WERI-Rb-1 (cell line): ENCODE measurements at places on chromosomes 12 and 14.

DNA sequence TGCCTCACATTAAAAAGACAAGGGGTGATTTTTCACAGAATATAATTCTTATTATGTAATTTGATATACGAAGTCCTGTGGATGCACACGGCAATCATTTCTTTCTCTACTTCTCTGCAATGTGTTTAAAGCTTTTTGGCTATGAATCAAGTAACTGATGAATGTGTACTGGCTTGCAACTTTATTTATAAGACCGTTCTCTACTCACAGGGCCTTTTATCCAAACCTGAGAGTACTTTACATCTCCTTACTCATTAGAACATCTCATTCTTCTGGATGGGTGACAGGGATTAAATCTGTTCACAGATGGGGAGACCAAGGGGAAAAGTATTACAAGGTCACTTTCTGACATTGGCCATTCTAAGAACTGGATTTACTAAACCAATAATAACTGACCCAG is 215.8 kb upstream of the DIO2 start:
- no peak for DNase-seq

- no peak for DNase-seq
Measured at GRCh38 chr12:49972129-49972528, 618 bp upstream of the AQP6 start.

GRCh38 chr14:105890474-105891220 is 364.3 kb downstream of the TMEM121 start:
- DNase-seq = peak; percentile 3

- DNase-seq = no peak
Measured at GRCh38 chr14:54083549-54084239, 127.1 kb upstream of the BMP4 start.

GRCh38 chr12:120801146-120801545 is 75.5 kb downstream of the ACADS start:
- DNase-seq = peak; percentile 17

DNA sequence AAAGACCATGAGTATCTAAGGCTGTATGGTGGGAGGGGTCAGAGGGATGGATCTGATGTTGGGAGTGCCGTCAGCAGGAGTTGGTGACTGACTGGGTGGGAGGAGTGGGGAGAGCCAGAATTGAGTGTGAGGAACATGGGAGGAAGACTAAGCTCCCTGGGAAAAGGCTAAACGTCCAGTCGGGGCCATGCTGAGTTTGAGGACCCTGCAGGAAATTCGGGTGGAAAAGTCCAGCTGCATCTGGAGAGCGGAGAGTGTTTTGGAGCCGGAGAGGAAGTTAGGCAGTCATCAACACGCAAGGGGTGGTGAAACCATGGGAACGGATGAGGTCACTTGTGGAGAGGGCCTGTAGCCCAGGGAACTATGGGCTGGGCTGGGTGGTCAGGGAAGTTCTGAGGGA is 60.9 kb downstream of the ELK3 start:
- no peak for DNase-seq

GRCh38 chr12:114221957-114222630 is 183.8 kb downstream of the TBX5 start:
- no peak for DNase-seq

GRCh38 chr12:118126119-118126757 is 9.7 kb upstream of the PEBP1 start:
- no peak for DNase-seq

GRCh38 chr12:58969237-58969636 is 48.9 kb upstream of the LRIG3 start:
- no peak for DNase-seq

DNA sequence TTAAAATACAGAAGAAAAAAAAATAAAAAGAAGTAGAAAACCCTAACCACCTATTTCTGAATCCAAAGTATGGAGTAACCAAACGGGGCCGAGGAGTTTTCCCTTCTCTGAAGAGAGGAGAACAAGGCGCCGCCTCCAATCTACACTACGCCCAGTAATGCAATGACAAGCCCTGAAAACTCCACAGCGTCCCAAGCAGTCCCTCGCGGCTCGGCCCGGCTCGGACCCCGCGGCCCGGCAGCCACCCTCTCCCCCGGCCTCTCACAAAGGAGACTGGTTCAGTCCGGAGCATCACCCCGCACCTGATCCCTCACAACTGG is 371 bp downstream of the CHD8 start:
- DNase-seq = no peak

GRCh38 chr14:104294983-104295680 is 156.7 kb downstream of the KIF26A start:
- peak; percentile 13 for DNase-seq

- DNase-seq = no peak
Measured at GRCh38 chr14:61150851-61151250, 130.3 kb downstream of the TMEM30B start.

GRCh38 chr14:23162800-23163199 is 20.7 kb downstream of the SLC7A8 start:
- DNase-seq = no peak

DNA sequence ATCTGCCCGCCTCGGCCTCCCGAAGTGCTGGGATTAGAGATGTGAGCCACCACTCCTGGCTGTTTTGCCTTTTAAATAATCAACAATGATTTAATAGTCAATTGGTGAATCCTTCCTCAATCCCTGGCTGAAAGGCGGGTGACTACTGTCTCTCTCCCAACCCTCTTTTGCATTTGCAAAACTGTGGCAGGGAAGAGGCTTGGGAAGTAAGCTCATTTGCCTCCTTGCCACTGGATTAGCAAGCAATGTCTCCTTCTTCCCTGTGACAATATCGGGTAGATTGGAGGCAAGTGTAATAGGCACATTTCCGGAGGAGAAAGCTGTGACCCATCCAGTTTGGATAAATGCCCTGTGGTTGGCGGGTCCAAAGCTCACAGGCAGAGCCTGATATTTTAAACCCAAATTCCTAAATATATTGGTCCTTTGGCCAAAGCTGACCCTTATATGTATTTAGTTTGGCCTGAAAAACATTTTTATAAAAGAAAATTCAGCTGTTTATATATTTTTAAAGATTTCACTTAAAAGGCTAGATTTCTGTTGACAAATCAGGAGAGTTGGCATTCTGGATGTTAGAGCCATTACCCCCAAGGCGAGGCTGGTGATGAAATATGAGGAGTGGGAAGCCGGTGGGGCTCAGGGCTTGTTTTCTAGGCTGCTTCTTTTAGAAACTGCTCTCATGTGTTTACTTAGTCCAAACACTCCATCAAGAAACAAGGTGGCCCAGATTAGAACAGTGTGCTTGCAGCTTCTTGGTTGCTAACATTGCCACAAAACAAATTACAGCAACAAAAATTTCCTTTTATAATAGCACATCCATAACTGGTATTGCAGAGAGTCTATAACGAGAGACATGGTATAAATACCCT is 646.9 kb upstream of the TMEM132C start:
- peak; percentile 41 for DNase-seq

GRCh38 chr12:110528277-110528839 is 26.2 kb downstream of the RAD9B start:
- DNase-seq = peak; percentile 42

GRCh38 chr12:46382408-46382963 is 9.9 kb upstream of the SLC38A2 start:
- DNase-seq = no peak

DNA sequence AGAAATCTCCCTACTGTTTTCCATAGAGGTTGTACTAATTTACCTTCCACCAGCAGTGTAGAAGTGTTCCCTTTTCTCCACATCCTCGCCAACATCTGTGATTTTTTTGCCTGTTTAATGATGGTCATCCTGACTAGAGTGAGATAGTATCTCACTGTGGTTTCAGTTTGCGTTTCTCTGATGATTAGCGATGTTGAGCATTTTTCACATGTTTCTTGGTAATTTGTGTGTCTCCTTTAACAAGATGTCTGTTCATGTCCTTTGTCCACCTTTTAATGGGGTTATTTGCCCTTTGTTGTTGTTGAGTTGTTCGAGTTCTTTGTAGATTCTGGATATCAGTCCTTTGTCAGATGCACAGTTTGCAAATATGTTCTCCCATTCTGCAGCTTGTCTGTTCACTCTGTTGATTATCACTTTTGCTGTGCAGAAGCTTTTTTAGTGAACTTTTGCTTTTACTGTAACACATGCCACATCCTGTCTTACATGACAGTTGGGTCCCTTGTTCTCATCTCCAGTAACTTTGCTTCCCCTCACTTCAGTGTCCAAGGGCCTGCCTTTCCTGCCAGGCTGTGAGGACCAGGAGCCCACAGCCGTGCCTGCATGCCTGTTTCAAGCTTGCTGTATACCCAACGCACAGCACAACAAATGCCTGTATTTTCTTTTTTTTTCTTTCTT is 64.9 kb downstream of the SPRING1 start:
- no peak for DNase-seq

- no peak for DNase-seq
Measured at GRCh38 chr14:89356496-89356895, 60.5 kb downstream of the FOXN3 start.

DNA sequence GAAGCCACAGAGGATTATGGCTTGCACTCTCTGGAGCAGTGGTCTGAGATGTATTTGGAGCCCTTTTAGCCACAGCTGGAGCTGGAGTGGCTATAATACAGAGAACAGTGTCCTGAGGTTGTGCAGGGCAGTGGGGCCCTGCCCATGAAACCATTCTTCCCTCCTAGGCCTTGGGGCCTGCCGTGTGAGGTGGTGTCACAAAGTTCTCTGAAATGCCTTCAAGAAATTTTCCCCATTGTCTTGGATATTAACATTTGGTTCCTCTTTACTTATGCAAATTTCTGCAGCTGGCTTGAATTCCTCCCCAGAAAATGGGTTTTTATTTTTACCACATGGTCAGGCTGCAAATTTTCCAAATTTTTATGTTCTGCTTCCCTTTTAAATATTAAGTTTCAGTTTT is 79.3 kb downstream of the UNC79 start:
- no peak for DNase-seq

- DNase-seq = no peak
Measured at GRCh38 chr12:24839268-24839791, 109.6 kb downstream of the BCAT1 start.

- DNase-seq = no peak
Measured at GRCh38 chr12:73277971-73278370, 1005.8 kb downstream of the TRHDE start.

DNA sequence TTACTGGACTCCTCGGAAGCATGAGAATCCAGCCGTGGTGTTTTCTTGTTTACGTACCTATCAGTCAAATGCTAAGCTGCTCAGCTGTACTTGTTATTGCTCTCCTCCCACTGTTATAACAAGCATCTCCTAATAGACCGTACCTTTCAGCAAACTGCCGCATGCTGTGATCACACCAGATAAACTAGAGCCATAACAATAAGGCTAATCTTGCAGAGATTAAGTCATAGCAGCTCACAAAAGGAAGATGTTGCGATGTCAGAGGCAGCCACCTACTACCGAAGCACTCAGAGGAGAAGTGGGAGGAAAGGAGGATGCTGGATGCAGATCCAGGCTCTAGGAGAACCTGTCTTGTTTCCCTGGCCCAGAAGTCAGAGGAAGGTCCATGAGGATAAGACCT is 196.0 kb downstream of the GALC start:
- no peak for DNase-seq

DNA sequence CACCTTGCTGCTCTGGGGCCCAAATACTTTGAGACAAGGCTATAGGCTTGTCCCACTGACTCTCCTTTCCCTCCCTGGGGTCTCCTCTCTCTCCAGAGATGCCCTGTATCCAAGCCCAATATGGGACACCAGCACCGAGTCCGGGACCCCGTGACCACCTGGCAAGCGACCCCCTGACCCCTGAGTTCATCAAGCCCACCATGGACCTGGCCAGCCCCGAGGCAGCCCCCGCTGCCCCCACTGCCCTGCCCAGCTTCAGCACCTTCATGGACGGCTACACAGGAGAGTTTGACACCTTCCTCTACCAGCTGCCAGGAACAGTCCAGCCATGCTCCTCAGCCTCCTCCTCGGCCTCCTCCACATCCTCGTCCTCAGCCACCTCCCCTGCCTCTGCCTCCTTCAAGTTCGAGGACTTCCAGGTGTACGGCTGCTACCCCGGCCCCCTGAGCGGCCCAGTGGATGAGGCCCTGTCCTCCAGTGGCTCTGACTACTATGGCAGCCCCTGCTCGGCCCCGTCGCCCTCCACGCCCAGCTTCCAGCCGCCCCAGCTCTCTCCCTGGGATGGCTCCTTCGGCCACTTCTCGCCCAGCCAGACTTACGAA is 3.1 kb downstream of the NR4A1 start:
- no peak for DNase-seq

DNA sequence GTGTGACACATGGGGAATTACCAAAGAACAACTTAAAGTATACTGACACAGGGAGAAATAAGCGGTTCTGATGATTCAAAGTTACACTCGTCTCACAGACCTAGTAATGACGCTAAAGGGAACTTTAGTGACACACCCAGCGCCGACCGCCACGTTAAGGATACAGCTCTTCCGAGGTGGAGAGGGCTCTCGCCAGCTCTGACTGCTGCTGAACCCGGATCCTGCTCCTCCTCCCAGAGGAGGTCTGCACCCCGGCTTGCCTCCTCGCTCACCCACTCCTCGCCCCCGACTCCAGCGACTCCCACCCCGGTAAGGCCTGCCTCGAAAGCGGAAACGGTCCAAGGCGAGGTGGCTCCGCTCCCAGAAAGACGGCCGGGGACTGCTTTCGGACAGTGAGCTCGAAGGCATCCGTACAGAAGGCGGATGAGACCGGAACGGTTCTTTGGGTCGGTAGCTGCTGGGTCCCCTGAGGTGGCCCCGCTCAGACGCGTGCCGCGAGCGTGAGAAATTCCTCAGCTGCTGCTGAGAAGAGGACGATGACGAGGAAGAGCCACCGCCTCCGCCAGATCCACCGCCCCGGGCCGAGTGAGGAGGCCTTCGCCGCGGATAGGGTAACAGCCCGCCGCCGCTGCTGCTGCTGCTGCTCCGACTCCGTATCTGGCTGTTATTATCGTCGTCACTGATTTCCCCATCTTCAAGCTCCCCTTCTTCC is 643 bp downstream of the ZFC3H1 start:
- peak; percentile 36 for DNase-seq

GRCh38 chr12:94239332-94239993 is 91.1 kb downstream of the PLXNC1 start:
- peak; percentile 48 for DNase-seq

DNA sequence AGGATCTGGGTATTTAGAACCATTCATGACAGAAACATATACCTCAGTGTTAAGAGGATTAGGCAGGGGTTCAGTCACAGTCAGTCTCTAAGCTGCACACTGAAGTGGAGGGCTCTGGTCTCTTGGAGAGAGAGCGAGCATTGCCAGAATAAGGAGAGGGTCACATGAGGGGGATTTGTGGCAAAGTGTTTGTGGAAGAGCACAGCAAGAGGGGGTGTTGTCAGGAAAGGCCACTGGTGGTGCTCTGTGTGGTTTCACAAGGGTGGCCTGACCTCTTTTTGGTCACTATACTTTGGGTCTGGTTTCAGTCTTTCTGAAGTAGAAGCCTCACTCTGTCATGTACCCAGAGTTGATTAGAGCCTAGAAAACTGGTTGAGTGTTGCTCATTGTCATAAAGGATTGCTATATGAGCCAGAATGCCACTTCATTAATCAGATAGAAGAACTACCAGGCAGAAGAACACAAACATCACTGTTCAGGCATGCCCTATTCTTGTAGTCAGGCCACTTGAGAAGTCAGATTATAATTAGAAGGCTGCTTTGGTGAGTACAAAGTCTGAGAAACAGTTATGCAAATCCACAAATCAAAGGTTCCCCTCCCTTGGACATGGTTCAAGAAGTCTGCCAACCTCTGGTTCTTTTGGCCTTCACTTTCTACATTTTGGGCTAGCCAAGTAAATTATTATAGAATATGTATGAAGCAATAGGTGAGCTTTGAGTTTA is 8.4 kb downstream of the TMEM19 start:
- DNase-seq = peak; percentile 73

GRCh38 chr12:103688376-103689063 is 101.4 kb downstream of the STAB2 start:
- no peak for DNase-seq

- peak; percentile 93 for DNase-seq
Measured at GRCh38 chr12:75837700-75838099, 193.9 kb downstream of the PHLDA1 start.

GRCh38 chr12:27580561-27581330 is 56.7 kb downstream of the PPFIBP1 start:
- no peak for DNase-seq
